Fibroblast of the conjunctiva (primary cell): ENCODE measurements at places on chromosomes 12 and 14.
A peak's percentile ranks its signal among the peaks of the same experiment; 100 is the strongest.

DNA sequence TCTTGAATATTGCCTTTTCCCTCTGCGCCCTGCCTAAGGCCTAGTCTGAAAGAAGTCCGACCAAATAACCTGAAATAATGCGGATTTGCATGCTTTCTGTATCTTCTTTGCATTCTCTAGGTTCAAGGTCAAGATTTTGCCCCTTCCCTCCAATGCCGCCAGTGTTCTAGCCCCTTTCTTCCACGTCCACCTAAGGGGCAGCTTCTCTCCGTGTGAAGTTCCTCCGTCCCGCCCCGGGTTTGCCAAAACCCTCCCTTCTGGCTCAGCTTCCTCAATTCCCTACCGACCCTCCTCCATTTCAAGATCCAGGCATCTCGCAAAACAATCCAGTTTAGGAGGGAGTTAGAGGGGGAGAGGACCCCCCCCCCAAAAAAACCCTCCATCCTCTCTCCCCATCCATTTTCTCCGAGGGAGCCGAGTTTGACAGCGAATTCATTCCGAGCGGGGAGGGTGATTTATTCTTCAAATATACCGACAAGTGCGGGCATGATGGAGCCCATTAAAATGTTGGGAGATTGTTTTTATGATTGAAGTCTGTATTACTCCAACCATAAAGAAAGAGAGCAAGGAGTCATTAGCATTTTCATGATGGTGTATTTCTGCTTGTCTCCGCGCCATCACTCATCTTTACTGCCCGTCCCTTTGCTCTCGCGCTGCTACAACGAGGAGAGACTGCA, 20.9 kb upstream of the ATP5MC2 start:
- no peak for DNase-seq

- no peak for DNase-seq
These were observed 23.0 kb downstream of the OR10P1 start for GRCh38 chr12:55659486-55660385.

DNA sequence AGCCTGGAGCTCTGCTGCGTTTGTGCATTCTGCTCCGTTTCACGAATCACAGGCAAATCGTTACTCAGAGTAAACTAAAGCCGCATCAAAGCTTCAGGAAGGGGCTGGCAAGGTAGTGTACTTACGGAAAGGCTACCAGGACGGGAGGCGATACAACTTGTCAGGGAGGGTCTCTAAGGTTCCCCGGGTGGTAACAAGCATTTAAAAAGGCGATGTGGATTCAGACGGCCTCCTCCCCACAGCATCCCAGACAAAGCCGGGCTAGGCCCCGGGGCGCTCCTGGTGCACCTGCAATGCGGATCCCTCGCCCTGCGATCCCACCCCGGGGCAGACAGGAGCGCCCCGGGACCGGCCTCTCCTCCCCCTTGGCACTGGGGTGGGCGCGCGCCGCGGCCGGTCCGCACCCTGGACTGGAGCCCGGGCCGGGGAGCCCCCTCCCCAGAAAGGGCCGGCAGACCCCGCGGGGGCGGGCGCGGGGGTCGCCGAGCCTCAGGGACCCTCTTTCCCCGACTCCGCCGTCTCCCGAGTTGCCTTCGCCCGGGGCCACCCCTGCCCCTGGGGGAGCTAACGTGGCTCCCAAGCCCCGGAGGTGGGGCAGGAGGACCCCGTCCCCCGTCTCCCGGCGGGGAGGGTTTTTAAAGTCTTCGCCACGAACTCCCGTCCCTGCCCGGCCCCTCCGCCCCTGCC, 718 bp downstream of the CCDC92 start:
- DNase-seq = no peak

DNA sequence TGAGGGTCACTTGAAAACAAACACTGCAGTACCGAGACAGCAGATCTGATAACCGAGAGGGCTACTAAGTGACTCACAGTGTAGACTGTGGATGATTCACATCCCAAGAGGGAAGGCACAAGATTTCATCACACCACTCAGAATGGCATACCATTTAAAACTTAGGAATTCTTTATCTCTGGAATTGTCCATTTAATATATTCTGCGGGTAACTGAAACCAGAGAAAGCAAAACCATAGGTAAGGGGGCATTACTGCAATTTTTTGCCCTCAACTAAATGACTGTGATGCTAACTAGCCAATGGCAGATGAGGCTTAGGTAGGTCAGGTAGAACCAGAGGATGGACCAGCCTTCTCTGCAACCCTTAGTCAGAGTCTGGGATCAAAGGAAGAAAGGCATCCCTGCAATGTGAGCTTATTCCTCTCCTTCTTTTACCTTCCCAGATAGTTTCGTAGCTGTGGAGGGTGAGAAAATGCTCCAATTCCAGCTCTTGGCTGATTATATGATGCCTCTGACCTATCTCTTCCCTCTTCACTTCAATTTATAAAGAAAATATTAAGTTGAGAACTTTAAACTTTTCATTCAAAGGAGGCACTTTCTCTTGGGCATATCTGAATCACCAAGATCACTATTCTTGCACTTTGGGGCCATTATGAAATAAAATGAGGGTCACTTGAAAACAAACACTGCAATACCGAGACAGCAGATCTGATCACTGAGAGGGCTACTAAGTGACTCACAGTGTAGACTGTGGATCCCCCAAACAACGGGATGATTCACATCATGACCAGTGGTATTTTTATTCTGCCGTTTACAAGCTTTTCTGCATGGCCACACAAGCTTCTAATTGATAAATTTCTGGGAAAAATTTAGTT, 6.8 kb downstream of the ART4 start:
- peak; percentile 52 for DNase-seq

- DNase-seq = no peak
These were observed 108.8 kb downstream of the VEZT start for GRCh38 chr12:95326445-95326844.

GRCh38 chr14:104133496-104133895, 4.9 kb upstream of the KIF26A start:
- no peak for DNase-seq
